ENCODE measurements at places on chromosomes 4 and X.

GRCh38 chrX:122641826-122642225 is 542.3 kb upstream of the GRIA3 start:
- DNase-seq = no peak

DNA sequence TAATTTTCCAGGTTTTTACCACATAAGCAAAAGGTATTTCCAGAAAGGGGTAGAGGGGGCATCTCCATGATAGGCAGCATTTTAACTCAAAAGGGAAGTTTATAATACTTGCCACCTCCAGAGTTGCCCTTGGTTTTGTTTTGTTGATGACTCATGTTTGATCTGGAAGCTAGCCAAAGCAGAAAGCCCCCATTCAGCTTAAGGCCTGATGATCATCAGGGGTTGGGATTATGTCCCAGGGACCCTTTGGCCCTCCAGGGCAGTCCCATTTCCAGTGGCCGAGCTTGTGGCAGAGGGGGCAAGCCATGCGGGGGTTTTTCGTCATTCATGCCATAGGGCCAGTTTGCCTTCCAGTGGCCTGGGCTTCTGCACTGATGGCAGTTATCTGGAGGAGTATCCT is 143.0 kb upstream of the PLAC1 start:
- no peak for DNase-seq

- DNase-seq = no peak
These were observed 474.3 kb upstream of the FTHL17 start for GRCh38 chrX:31546126-31546525.

DNA sequence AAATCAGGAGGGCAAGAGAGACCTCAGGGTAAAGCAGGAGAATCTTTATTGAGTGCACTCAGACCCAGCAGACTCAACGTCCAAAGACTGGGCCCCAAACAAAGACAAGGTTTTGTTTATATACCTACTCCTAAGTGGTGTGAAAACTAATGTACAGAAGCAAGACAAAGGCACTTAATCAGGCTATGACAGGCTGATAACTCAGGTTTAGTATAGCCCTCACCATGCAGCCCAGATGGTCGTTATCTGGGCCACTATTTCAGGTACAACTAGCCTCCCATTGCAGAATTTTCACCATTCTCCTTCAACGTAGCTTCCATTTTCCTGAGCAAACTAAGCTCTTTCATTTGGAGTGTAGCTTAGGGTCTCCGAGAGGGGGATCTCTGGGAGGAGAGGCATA is 36.9 kb downstream of the SULT1E1 start:
- no peak for DNase-seq

DNA sequence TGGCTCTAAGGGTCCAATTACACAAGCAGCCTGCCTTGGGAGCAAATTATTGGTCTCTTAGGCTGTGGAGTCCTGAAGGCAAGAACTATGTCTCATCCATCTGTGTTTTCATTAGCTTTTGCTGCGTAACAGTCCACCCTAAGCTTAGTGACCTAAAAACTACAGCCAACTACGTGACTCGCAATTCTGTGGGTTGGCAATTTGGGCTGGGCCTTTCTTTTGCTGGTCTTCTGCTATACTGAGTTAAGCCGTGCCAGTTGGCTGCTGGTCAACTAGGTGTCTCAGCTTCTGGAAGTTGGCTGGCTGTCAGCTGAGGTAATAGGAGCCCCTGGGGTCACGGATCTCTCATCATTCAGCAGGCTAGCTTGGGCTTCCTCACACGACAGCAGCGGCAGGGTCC is 205.6 kb upstream of the S100G start:
- DNase-seq = no peak

GRCh38 chrX:131944936-131945902 is 77.9 kb upstream of the STK26 start:
- DNase-seq = no peak
